ENCODE measurements at places on chromosomes 12 and 14.
A peak's percentile ranks its signal among the peaks of the same experiment; 100 is the strongest.

DNA sequence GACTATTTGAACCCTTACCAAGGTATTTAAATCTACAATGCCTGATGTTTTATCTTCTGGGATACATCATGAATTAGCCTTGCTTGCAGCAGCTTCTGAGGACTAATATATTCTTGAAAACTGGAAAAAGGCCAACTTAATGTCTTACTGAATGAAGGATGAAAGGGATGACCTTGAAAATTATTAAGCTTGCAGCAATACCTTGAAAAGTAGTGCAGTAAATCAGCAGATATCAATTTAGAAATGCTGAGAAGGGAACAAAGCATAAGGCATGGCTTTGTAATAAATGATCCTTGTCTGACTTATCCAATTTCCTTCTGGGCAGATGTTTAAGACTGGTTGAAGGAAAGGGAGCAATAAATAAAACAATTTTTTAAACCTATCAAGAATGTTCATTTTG is 37.3 kb upstream of the FERMT2 start:
- DNase-seq, result no peak

DNA sequence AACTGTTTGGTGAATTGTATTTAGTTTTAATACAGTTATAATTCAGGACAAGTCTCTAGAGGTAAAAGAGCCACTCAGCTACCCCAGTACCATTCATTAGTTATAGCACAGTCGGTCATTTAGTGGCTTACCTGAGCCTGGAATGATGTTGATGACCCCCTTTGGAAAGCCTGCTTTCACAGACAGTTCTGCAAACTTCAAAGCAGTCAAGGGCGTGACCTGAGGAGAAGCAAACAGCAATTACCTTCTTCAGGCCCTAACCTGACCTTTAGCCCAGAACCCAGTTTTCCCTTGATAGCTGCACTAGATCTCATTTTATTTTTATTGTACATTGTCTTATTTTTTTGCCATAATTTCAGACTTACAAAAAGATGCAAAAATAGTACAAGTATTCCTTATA is 43.8 kb downstream of the ALDH1L2 start:
- no peak for DNase-seq

DNA sequence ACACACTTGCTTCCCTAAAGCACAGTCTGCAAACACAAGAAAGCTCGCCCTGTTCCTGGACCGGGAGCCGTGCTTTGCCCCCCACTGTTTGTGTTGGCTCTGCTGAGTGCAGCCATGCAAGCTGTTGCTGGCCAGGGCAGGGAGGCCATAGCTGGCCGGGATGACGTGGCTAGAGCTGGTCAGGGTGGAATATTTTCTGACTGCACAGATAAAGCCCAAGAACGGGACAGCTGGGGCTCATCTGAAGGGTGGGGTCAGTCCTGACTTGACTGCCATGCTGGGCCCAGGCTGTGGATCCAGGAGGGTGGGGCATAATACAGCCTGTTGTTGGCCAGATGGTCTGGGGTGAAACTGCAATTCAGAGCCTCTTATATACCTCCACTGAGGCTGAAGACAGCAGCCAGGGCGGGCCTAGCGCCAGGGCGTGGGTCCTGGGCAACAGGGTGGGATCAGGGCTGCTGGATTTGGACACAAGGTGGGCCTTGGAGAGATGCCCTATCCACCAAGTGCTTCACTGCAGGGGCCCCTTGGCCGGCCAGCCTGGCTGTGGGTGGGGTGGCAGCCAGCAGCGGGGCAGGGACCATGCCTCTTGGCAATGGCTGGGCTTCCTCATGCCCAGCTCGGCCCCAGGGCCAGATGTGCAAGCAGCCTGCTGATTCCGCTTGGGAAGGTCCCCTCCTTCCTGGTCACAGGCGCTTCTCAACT is 14.8 kb downstream of the KMT5A start:
- DNase-seq, result no peak

DNA sequence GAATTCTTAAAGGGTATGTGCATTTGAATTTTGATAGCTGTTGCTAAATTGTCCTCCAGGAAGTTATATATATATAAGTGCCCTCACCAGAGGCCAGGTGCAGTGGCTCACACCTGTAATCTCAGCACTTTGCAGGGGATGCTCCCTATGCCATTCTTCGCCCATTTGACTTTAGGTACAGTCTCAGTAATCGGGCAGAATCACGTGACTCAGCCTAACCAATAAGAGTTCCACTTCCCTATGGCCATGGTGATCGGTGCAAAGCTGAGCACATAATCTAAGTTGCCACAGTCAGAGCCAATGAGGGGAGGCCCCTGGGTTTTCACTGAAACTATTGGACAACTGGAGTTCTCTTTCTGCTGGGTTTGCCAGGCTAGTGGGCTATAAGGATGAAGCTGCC is 274.6 kb upstream of the TBX3 start:
- no peak for DNase-seq

- DNase-seq, result peak; percentile 51
These were observed 217.7 kb downstream of the PHETA1 start for GRCh38 chr12:111150921-111151840.

DNA sequence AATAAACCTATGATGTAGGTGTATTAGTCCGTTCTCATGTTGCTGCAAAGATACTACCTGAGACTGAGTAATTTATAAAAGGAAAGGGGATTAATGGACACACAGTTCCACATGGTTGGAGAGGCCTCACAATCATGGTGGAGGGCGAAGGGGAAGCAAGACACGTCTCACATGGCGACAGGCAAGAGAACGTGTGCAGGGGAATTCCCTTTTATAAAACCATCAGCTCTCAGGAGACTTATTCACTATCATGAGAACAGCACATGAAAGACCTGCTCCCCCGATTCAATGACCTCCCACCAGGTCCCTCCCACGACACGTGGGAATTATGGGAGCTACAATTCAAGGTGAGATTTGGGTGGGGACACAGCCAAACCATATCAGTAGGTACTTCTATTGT is 58.7 kb upstream of the DICER1 start:
- DNase-seq, result no peak

DNA sequence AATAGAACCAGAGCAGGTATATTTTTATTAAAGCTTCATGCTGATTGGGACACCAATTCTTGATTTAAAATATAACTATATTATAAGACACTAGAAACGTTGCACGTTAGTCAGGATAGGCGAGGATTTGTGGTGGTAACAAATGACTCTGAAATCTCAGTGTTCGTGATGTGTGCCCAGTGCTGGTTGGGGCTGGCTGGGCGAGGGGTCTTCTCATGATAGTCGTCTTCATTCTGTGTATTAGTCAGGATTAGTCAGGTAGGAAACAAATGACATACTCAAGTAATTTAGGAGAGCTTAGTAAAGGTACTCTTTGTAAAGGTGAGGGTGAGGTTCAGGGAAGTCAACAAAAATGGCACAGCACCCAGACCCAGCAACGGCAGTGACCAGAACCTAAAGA is 73.9 kb upstream of the HIF1A start:
- DNase-seq, result no peak

GRCh38 chr14:70014406-70015095 is 135.3 kb downstream of the SMOC1 start:
- DNase-seq, result peak; percentile 68

DNA sequence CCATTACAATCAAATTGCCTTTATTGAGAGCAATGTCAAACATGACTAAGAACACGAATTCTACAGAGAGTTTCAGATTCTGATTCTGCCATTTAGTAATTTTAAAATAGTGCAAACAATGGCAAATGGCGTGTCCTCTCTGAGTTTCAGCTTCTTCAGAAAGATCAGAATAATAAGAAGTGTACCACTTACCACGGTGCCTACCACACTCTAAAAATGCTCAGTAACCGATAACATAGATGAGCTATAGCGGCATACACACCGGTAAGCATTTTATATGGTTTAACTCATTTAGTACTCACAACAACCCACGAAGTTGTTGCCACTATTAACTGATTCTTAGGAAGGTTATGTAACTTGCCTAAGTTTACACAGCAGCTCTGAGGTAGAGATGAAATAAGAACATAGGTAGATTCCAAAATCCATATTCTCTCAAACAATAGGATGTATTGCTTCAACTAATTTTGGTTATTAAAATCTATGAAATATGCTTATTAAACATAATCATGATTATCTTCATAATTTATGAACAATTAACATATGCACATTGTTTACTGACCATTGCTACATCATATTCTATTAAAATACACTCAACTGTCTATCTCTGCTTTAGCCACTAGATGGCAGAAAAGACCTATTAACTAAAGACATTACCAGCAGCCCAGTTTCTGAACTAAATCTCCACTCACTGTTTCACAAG is 38.3 kb downstream of the SLC6A15 start:
- peak; percentile 62 for DNase-seq

- no peak for DNase-seq
These were observed 71.4 kb downstream of the GALNT9 start for GRCh38 chr12:132257955-132258490.

- no peak for DNase-seq
These were observed 42.2 kb upstream of the KTN1 start for GRCh38 chr14:55537782-55538181.

GRCh38 chr12:64253356-64253755 is 31.3 kb upstream of the KICS2 start:
- no peak for DNase-seq

DNA sequence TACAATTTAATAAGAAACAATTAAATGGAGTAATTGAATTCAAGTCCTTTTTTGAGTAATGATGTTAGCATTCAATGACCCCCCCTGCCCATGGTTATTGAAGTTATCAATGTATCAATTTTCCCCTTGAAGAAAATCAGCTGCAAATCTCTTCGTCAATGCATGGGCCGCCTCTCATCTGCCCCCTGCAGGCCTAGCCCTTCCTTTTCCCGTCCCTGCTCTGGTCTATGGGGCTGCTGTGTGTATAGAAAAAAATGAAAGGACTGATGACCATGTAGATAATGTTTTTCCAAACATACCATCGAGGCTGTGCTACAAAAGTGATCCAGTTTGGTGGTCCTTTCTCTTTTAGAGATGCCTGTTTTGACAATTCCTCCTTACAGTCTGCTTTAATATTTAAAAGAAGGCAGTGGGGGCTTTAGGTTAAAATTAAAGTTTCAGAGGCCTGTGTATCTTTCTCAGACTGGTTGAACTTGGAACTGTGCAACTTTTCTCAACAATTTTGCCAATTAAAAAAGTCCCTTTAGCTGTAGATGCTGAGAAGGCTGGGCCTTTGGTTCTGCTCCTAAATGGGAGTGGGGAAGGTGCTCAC is 98.4 kb downstream of the APAF1 start:
- DNase-seq, result peak; percentile 26

- DNase-seq, result no peak
These were observed 132.8 kb downstream of the DIO2 start for GRCh38 chr14:80078501-80078900.

- DNase-seq, result no peak
These were observed 33.4 kb downstream of the POLE start for GRCh38 chr12:132653567-132654290.

DNA sequence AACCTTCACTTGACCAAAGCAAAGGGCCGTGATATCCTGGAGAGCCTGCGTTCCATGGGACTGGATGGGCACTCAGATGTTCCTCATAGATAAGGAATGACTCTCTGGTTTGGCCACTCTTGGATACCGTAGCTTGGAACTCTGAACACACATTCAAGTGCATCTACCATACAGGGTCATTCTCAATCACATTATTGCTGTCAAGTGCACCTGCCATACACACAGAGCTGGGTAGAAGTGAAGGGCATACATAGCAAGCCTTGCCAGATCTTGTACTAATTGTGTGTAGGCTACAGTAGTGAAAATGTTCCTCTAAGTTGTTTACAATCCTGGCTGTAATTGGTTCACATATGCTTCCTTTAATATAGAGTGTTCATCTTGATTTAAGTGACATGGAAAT is 58.3 kb downstream of the PELI2 start:
- no peak for DNase-seq

DNA sequence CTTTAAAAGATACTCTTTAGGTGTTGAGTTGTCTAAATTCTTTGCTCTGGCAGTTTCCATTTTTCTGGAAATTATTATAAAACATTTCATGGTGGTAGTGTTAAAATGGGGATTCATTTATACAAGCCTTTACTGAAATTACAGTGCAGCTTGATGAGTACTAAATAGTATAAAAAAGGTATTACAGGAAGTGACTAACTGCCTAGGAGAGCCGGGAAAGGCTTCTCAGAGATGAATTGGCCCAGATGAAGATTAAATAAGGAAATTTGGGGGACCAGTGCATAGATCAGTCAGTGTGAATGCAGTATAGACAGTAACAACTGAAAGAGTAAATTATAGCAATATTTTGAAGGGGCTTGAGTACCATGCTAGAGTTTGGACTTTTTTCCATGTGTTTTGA is 7.5 kb downstream of the PSMA6 start:
- no peak for DNase-seq

- DNase-seq, result no peak
These were observed 156.8 kb downstream of the DUSP6 start for GRCh38 chr12:89195470-89195869.

- no peak for DNase-seq
These were observed 5.8 kb downstream of the TNS2 start for GRCh38 chr12:53055471-53056266.

GRCh38 chr12:122062832-122063693 is 15.5 kb upstream of the MLXIP start:
- peak; percentile 71 for DNase-seq

GRCh38 chr14:72682188-72682587 is 211.7 kb downstream of the DPF3 start:
- no peak for DNase-seq

DNA sequence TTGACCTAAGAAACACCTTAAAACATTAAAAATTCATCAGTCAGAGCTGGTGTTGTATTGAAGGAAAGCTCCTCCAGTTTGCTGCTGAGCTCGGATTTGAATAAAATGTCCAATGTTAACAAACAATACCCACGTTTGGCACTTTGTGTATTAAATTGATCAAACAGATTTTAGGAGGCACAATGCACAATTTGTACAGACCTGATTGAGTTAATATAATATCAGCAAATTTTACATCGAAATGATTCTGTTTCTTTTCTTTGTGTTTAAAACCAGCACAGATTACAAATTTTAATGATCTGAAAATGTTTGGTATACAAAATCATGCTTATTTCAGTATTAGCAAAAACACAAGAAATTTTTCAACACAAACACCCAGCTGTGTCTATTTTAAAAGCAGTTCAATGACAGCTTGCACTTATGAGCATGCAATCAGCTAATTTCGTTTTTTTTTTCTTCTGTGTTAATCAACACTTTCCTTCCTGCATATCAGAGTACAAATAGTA is 2.8 kb upstream of the FOXG1 start:
- no peak for DNase-seq

- peak; percentile 97 for DNase-seq
These were observed at the start of gene GAS2L3 for GRCh38 chr12:100573292-100574186. Gene GAS2L3, plus strand, starts transcription at chr12:100573684. Its CDS starts 21,221 bp downstream, at chr12:100594905.

All from inflammatory macrophage (primary cell).